ENCODE measurements at places on chromosomes 2 and 18. TPM values are rescaled to one million over a fixed set of nuclear protein-coding genes. Genes with fewer than 3 reads are reported as not detected.

Gene ALPI
- not detected for total RNA-seq

Gene KRTCAP3
- total RNA-seq: 1.2 TPM

Gene KIF5C
- total RNA-seq: 5.8 TPM

Gene POTEC
- not detected for total RNA-seq

Gene SCYGR4
- total RNA-seq: not detected

Gene PLGLB2
- total RNA-seq: 0.40 TPM

Gene CHST9
- total RNA-seq: 9.2 TPM

Gene AQP12B
- total RNA-seq: not detected

Gene CD207
- 0.08 TPM for total RNA-seq

Gene SGO2
- total RNA-seq: 43.9 TPM

Gene MBOAT2
- 36.0 TPM for total RNA-seq

Gene SANBR
- 21.6 TPM for total RNA-seq

Gene KLHL41
- total RNA-seq: 26.1 TPM

Gene CFC1
- not detected for total RNA-seq

Gene DAPL1
- not detected for total RNA-seq

Gene SS18
- total RNA-seq: 70.2 TPM

Gene CYP27A1
- total RNA-seq: 3.6 TPM

Gene ACADL
- 1.6 TPM for total RNA-seq

Gene APLF
- total RNA-seq: 4.6 TPM

Gene SKA1
- total RNA-seq: 49.9 TPM

Gene ALPP
- 0.08 TPM for total RNA-seq

Gene C2orf78
- not detected for total RNA-seq

Gene ERICH2
- 0.68 TPM for total RNA-seq

Gene GLI2
- total RNA-seq: 18.4 TPM

Gene SIX3
- total RNA-seq: 2.0 TPM
